Frontal cortex (tissue), 4 donors: ENCODE measurements at places on chromosomes 1 and 21. TPM values are rescaled to one million over a fixed set of nuclear protein-coding genes. Genes with fewer than 3 reads are reported as not detected.

GRCh38 chr1:6961905-6962477 is 176.7 kb downstream of the CAMTA1 start:
- DNase-seq = no peak

- DNase-seq = no peak
Measured at GRCh38 chr1:168285971-168286927, 5.6 kb downstream of the TBX19 start.

DNA sequence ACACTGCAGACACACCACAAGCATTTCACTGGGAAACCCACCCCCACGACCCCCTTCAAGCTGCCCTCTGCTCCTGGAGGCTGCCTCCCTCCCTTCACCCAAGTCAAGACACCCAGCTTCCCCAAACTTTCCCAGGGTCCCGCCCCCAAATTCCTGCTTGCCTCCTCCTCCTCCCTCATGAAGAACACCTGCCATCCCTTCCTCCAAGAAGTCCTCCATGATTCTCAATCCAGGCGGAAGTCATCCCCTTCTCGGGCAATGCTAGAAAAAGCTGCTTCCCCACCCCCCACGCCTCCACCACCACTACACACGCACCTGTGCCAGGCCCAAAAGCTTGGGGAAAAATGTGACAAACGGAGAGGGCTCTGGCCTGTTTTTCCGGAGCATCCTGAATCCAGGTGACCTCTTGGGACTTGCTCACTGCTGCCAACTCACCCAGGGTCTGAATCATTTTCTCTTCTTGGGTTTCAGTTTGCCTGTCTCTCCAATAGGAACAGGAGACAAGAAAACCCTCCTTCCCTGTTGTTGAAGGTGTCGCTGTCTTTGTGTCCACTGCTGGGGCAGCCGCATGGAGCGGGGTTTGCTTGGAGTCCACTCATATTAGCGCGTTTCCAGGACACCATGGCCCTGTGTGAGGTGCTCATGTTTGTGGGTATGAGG is 101.0 kb upstream of the CASZ1 start:
- no peak for DNase-seq

Gene KISS1
- total RNA-seq = not detected

GRCh38 chr1:103273106-103273505 is 164.8 kb upstream of the COL11A1 start:
- no peak for DNase-seq

Gene DTL
- total RNA-seq = 2.9 TPM

Gene RAB7B
- under 0.01 TPM for total RNA-seq

GRCh38 chr1:56803561-56804156 is 15.5 kb downstream of the FYB2 start:
- no peak for DNase-seq

GRCh38 chr21:36171336-36171735 is 14.7 kb downstream of the DOP1B start:
- DNase-seq = no peak

DNA sequence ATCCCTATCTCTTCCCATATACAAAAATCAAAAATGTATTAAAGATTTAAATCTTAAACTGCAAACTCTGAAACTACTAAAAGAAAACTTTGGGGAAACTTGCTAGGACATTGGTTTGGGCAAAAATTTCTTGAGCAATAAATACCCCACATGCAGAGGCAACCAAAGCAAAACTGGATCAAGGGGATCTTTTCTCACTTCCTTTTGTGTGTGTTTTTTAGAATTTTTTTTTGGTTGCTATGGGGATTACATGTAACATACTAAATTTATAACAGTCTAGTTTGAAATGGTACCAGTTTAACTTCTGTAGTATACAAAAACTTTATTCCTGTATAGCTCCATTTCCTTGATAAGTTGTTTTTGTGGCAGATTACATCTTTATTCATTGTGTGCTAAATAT is 16.8 kb downstream of the MAST2 start:
- DNase-seq = no peak

DNA sequence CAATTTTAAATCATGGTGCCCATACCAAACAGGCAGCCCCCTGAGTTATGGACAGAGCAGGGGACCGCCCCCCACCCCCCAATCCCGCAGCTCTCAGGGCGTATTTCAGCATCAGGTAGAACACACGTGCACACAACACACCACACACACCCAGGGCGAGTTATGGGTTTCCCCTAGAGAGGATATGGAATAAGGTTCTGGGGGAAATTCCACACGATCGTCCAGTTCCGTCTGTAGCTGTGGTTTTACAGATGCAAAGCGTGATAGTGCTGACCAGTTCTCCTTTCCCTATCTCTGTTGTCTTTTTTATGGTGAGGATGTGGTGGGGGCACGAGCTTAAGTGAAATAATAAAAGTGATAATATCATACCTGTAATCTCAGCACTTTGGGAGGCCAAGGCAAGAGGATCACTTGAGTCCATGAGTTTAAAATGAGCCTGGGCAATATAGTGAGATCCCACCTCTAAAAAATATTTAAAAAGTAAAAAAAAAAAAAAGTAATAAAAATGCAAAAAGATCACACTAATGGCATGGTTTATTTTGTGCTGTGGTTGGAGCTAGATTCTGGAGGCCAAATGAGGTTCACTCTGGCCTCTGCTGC is 25.1 kb downstream of the C2CD2 start:
- no peak for DNase-seq

Gene NPHS2
- total RNA-seq = not detected

- DNase-seq = no peak
Measured at GRCh38 chr1:158115126-158115525, 65.6 kb upstream of the CD1D start.
